Neural crest cell (in vitro differentiated cells): ENCODE measurements at places on chromosomes 13 and 19.

DNA sequence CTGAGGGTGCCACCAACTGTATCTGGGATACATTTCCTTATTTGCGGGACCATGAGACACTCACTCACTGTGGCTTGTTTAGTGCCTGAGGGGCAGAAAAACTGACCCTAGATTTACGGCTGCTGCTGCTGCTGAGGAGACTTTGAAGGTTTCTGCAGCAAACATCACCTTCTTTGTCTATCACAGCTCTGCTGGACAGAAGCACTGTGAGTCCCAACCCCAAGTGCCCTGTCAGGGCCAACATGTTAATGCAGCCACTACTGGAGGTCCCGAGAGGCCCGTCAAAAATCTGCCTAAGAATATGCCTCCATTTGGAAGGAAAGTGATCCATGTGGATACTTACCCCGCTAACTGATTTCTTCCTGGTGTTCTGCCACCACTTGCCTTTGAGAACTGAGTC lies 37.3 kb upstream of the UBL3 start:
- no peak for DNase-seq

DNA sequence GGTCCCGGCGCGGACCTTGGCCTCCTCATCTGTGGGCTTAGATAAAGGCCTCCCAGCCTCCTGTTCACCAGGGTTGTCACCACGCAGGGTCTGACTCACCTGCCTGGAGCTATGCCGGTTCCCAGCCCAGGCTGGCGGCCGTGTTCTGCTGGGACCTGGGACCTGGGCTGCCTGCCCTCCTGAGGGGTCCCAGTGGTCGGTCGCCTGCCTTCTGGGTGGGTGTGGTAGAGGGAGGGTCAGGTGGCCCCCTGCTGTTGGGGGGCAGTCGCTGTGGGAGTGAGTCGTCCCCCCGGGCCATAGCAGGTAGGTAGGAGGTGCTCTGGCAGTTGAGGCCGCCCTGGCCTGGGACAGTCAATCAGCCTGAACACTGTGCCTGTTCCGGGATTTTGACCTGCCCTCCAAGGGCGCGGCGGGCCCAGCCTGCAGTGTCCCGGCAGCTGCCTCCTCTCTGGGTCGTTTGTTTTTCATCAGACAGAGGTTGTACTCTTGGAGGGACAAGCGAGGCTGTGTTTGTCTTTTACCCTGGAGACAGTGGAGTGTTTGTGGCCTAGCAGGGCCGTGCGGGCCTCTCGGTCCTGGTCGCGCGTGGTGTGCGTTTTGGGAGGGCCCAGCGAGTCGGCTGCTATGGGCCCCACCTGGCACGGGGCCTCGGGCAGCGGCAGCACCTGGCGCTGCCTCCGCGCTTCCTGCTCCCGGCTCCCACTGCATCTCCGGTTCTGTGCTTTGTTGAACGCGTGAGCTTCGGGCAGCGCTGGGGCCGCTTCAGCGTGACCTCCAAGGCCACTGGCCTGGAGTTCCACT lies 2.6 kb downstream of the ADAT3 start:
- DNase-seq = no peak

- DNase-seq = peak; percentile 33
Observed at GRCh38 chr19:18520848-18521691, 800 bp downstream of the ELL start.

DNA sequence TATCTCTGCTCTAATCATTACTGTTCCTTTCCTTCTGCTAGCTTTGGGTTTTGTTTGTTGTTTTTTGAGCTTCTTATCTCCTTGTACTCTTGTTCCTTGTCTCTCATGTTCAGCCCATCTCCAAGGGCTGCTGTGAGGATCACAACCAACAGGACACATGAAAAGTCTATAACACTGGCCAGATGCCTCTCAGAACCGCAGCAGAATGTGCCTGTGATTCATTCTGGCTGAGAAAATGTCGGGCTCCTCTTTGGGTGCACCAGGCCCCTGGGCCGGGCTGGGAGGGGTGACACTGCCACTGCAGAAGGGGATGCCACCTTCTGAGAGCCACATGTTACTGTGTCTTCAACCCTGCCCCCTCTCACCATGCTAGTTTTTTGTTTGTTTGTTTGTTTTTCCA lies 48.0 kb downstream of the GGACT start:
- no peak for DNase-seq

- DNase-seq = no peak
Observed at GRCh38 chr19:3986260-3987041, 1.2 kb upstream of the EEF2 start.

DNA sequence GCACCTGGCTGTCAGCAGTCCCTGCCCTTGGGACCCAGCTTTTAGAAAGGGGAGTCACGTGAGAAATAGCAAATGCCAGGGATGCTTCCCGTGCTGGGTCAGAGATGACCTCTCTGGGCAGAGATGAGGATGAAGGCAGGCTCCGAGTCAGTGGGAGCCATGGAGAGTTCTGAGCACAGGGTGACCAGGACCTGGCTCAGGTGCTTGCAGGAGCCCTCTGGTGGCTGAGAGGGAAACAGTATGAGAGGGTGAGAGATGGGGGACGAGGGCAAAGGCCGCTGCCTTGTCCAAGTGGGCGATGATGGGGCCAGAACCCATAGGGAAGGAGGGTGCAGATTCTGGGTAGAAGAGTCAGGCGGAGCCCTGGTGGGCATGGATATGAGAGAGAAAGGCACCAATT lies 15.8 kb downstream of the TMED1 start:
- DNase-seq = no peak

- no peak for DNase-seq
Observed at GRCh38 chr13:26787961-26788360, 27.4 kb upstream of the GPR12 start.

GRCh38 chr19:19059837-19060611 lies 3.8 kb upstream of the SLC25A42 start:
- no peak for DNase-seq

DNA sequence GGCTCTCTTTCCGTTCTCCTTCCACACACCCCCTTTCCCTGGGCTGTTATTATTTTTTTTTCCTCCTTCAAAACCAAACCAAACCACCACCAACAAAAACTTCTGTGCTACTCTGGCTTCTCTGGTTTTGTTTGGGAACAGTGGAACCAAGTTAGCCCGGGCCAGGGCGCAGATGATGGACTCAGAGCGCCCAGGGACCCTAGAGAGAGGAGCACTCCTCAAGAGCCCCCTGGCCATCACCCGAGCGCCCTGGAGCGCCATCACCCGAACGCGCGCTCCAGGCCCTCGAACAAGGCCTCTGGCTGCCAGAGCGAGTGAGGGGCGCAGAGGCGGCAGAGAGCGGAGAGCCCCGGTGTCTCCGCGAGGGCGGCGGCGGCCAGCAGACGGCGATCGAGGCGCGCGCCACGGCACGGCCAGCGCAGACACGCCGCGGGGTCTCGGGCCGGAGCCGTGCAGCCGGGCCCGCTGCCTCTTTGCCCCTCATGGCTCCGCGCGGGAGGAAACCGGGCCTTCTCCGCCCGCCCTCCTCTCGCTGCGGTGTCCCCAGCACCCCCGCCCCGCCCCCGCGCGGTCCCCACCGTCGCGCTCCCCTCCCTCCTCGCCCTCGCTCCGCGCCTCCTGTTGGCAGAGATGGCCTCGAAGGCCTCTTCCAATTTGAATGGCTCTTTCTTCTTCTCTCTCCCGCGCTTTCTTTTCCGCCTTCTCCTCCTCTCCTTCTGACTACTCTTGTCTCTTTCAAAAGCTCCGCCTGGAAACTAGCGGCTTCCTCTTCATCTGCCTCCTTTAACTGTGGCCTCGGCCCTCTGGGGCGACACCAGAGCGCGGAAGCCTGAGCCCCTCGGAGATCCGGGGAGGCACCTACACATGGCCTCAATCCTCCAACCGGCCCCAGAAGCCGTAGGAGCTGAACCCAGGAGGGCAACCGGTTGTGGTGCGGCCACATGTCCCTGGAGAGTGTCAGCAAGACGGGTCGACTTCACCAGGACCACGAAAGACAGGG lies 4.1 kb upstream of the SOX1 start:
- peak; percentile 69 for DNase-seq

DNA sequence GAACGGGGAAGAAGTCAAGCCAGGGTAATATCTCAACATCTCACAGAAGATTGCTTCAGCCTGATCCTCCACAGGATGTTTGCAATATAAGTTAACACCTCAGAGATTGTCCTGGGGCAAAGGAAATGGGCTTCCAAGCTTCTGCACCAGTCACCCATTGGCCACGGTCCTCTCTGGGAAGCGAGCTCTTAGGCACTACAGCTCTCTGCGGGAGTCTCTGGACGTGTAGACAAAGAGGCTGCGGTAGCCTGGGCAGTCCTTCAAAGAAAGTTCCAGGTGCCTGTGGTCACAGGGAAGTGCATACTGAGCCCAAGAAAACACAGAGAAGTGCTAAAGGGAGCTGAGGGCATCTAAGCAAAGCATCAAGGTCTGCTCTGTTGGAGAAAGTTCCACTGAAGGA lies 805.7 kb downstream of the DIAPH3 start:
- DNase-seq = no peak

DNA sequence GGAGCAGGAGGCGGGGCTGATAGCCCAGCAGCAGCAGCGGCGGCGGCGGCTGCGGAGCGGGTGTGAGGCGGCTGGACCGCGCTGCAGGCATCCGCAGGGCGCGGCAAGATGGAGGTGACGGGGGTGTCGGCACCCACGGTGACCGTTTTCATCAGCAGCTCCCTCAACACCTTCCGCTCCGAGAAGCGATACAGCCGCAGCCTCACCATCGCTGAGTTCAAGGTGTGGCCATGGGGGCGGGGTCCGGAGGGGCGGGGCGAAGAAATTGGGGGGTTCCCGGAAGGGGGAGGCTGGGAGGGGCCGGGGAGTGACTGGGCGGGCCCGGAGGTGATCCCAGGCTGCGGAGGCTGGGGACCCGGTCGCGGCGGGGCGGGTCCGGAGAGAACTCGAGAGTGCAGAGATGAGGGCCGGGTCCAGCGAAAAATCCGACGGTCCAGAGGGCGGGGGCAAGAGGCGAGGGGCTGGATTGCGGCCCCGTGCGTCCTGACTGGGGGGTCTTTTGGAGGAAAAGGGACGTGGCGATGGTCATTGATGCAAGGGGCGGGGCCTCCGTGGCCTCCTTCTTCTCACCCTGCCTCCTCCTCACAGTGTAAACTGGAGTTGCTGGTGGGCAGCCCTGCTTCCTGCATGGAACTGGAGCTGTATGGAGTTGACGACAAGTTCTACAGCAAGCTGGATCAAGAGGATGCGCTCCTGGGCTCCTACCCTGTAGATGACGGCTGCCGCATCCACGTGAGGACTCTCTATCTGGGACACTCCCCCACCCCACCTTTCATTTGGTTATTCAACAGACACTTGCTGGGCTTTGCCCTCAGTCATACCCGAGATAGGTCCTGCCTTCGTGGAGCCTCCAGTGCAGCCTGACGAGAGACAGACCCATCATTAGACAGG lies at the start of gene TBCB:
TSS of gene TBCB (plus strand) at position 16 of the 891 bp plus-strand sequence. CDS start at position 109, 93 bp downstream.
- DNase-seq = no peak

DNA sequence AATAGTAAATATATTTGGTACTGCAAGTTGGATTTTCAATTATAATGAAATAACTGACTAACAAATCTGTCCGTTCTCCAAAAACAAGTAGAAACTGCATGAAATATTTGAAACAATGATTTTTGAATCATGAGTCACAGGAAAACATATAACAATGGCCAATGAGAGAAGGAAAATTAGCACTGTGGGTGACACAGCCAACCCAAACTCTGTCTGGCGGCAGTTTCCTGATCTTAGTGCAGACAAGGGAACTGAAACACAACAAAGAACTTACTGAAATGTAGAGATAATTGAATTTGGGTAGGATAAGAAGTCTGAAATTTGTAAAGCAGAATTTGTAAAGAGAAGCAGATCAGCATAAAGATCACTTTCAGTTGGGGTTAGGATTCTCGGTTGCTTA lies 2743.3 kb upstream of the PCDH20 start:
- DNase-seq = no peak

- DNase-seq = no peak
Observed at GRCh38 chr19:18384775-18385174, 1.2 kb upstream of the GDF15 start.

GRCh38 chr13:33958964-33959363 lies 141.0 kb downstream of the RFC3 start:
- DNase-seq = no peak

DNA sequence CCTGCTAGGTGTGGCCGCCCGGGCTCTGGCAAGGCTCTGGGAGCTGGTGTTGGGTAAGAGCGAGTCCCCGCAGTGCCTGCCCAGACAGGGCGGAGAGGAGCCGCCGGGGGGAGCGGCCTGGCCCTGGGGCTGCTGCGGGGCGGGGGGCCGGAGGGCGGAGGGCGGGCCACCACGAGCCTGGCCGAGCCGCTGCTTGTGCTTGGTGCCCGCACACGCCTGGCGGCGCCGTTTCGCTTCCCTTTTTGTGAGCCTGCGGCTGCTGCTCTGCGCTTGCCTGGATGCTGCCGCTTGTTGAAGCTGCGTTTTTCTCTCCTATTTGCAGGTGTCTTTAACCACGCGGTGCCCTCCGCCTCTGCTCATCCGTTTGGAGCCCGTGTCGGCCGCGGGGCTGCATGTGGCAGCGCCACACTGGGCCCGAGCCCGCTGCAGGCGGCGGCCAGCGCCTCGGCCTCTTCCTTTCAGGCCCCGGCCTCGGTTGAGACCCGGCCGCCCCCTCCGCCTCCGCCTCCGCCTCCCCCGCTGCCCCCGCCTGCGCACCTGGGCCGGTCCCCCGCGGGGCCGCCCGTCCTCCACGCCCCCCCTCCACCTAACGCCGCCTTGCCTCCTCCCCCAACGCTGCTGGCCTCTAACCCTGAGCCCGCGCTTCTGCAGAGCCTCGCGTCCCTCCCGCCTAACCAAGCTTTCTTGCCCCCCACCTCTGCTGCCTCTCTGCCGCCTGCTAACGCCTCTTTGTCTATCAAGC lies 8.5 kb downstream of the PLEKHJ1 start:
- no peak for DNase-seq

- no peak for DNase-seq
Observed at GRCh38 chr13:29279356-29280254, 315.9 kb downstream of the SLC7A1 start.

- DNase-seq = no peak
Observed at GRCh38 chr13:58476206-58476918, 844.8 kb downstream of the PCDH17 start.

DNA sequence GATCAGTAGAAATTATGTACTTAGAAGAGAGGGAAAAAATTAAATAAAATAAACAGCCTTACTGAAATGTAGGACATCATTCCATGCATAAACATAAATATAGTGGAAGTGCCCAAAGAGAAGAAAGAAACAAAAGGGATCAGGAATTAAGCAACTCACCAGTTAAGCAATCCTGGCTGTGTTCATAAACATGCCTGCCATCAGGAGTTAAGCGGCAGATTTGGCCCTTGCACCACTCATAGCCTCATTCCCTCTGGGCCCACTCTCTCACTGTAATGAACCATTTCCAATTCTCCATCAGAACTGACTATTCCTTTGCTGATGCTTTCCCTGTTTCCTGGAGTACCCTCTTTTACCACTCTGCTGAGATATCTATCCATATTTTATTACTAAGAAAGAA lies 281.4 kb downstream of the LHFPL6 start:
- DNase-seq = no peak

GRCh38 chr19:45906221-45906620 lies 3.8 kb upstream of the MYPOP start:
- no peak for DNase-seq

- no peak for DNase-seq
Observed at GRCh38 chr19:28999724-29000433, 213.1 kb downstream of the UQCRFS1 start.

- DNase-seq = no peak
Observed at GRCh38 chr19:16153582-16154336, 10.3 kb downstream of the HSH2D start.
